NB4 (cell line): ENCODE measurements at places on chromosomes 13 and 19.
A peak's percentile ranks its signal among the peaks of the same experiment; 100 is the strongest.

GRCh38 chr19:55678121-55678671, 3.2 kb downstream of the EPN1 start:
- DNase-seq: peak; percentile 76

- no peak for DNase-seq
Measured at GRCh38 chr13:113776231-113777125, 17.5 kb downstream of the TMEM255B start.

DNA sequence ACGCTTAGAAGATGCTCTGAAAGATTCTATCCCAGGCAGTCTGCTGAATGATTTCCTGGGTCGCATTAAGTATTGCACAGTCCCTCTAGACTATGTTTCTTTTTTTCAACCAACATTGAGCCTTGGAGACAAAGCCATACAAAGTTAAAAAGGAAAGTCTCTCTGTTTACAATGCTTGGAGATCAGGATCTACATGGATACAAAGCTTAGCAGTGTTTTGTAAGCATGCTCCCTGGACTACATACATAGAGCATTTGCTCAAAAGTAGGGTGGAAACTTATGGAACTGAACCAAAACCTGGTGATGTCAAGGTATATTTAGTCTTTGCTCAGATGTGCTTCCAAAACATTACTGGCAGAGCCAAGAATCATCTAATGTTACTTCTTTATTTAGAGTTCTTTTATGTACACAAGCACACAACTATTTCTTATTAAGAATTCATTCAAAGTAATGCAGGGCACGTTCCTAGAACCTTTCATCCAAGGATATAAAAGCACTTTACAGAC, 241.2 kb downstream of the ABCC4 start:
- DNase-seq: no peak

DNA sequence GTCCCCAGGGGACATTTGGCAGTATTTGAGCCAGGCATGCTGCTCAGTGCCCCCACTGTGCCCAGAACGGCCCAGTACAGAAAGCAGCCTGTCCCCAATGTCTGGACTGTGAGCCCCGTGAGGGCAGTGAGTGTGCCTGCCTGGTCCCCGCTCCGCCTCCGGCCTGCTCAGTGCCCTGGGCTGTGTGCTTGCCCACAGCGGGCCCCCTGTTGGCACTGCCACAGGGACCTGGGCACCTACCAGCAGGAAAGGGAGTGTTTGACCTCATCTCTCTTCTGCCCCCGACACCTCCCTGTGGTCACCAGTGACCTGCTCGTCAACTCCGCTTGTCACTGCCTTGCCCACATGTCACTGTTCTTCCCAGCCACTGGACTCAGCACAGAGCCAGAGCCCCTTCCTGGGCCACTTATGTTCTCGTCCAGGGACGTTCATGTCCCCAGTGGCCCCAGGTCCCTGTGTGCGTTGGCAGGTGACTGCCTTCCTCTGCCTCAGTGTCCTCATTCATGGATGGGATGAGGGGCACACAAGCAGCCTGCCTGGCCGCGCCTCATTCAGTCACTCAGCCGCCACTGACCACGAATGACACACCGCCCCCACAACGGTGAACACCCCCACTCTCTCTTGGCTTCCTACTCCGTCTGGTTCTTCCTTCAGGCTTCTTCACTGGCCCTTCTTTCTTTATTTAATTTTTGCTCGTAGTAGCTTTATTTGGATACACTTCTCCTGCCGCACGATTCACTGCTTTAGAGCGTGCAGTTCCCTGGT, 2.8 kb downstream of the FZR1 start:
- peak; percentile 44 for DNase-seq

DNA sequence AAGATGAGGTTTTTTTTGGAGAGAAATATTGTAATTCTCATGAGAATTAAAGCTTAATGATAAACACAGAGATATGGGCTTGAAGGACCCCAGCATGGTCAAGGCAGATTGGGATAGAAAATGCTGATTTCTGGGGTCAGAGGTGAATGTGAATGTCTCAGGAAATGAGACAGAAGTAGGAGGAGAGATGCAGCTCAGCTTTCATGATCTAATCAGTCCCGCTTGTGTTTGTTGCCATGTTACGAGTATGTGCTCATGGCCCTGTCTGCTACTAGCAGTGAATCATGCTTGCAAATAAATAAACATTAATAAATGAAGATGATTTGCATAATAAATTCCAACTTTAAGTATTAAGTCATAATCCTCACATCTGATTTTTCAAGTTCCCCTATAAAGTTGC, 23.0 kb upstream of the NDFIP2 start:
- DNase-seq: peak; percentile 31

DNA sequence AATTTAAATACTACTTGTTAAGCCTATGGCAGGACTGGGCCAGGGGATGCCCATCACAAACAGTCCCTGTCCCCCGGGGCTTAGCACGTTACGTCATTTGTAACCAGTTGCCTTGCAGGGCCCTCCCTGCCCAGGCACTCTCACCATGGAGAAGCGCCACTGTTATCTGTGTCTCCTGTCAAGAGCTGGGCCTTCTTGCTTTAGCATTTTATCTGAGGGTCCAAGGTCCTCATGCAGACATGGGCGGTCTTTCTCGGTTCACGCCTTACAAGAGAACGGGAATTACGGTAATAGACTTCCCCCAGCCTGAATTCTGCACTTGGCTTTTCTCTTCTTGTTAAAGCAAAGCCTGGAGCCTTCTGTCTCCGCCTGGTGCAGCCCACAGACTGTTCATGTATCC, 46.1 kb downstream of the TMED1 start:
- peak; percentile 51 for DNase-seq
